ENCODE measurements at places on chromosomes 7 and 10.

- no peak for DNase-seq
These were observed 1.2 kb downstream of the UBE3C start for GRCh38 chr7:157139810-157140510.

DNA sequence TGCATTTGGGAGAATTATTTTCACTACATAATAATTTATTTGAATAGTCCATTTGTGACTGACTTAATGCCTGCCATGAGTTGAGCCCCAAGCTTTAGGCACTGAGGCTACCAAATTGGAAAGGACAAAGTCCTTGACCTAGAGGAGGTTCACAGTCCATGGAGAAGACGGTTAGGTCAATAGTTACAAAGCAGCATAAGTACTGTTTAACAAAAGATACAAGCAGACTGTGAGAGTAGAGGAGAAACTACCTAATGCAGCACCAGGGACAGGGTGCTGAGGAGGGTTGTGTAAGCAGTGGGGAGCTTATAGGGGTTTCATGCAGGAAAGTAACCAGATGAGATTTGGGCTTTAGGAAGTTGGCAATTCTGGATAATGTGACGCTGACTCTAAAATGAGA lies 139.2 kb downstream of the LCOR start:
- no peak for DNase-seq

- DNase-seq: no peak
These were observed 136.4 kb upstream of the FGFR2 start for GRCh38 chr10:121734589-121735045.

- no peak for DNase-seq
These were observed 132.7 kb upstream of the RHOBTB1 start for GRCh38 chr10:61076572-61077114.

- no peak for DNase-seq
These were observed 10.7 kb downstream of the APBB1IP start for GRCh38 chr10:26448706-26449435.

DNA sequence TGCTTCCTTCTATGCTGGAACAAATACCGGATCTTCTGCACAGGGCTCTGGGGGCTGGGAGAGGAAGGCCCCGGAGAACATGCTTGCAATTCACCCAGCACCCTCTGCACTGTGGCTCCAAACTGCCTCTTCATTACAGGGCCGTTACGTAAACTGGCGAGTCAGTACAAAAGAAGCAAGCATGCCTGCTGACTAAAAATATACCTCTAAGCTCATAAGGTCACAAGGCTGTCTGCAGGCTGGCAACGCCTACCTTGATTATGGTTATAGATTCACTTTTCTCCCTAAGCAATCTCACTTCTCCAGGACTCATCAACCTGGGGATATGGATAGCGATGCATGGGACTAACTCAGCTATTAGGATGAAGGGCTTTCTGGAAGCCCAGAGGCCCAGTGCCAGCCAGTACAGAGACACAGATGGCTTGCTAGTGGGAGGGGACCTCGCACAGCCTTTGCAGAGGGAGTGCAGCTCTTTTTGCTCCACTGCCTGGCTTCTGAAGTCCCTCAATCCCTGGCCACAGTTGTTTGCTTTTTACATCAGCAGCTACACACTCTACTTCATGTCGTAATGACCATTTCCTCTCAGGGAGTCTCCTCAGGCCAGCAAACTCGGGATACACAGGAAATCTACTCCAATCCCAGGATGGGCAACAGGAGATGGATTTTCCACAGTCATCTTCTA lies 96.1 kb downstream of the SH3PXD2A start:
- peak; percentile 65 for DNase-seq

GRCh38 chr7:44213206-44213876 lies 12.6 kb downstream of the YKT6 start:
- DNase-seq: peak; percentile 32

GRCh38 chr7:100598425-100598824 lies 3.7 kb upstream of the PCOLCE start:
- no peak for DNase-seq

DNA sequence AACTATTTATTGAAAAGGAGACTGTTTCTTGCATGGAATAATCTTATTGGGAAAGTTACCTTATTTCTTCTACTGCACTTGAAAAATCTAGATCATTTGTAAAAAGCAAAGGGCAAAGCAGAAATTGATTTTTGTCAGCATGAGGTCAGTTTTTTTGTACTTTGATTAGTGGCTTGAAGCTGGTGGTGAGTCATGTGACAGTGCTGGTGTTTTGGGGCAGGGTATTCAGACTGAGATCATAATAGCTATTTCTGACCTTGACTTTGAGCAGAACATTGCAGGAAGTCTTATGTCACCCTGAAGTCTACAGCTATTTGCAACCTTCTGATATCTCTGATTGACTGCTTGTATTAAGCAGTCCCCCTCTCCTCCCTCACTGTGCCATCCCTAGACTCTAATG lies 66.3 kb upstream of the SORCS3 start:
- no peak for DNase-seq

- DNase-seq: no peak
These were observed 113.2 kb upstream of the GPR26 start for GRCh38 chr10:123552760-123553554.

DNA sequence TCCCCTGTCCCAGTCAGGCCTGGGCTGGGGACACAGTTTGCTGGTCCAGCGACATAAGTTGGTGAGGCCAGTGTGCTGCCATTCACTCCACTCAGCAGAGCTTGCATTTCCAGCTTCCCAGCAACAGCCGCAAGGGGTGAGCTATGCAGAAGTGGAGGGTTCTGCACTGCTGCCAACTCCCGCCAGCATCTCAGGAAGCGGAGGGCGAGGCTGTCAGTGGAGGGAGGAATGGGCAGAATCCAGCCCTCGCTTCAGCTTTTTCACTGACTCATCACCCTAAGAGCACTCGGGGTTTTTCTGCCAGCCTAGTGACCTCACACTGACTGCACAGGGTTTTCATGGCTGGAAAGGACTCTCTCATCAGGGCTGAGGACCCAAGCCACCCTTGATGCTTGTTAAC lies 625.1 kb upstream of the MKI67 start:
- no peak for DNase-seq

DNA sequence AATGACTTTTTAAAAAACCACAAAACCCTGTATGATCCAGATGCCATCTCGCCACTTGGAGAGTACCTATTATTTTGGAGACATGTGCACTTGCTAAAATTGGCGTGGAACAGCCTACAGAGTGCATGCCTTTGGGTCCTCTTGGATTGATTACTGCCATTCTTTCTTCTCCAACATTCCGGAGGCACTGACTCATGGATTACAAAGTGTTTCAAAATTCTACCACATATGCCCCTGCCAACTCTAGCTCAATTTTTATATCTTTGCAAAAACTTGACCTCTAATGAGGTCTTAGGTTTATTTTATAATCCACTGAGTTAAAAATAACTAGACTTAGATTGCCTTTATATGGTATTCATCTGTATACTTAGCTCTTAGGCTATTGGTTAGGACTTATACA lies 55.8 kb upstream of the KIF5B start:
- no peak for DNase-seq

DNA sequence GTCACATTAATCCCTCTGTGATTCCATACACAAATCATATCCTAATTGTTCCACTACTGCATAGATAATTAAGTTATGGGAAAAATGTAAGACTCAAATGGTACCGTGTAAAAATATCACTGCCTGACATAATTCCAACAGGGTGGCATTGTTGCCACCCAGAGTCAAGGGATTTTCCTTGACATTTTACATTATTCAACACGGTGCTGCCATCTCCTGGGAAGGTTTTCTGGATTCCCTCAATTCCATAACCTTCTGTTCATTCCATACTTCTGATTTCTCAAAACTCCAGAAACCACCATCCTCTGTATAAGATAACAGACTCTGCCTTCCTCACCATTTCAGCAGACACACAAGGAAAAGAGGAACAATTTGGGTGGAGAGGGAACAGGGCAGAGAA lies 495.9 kb downstream of the XPNPEP1 start:
- no peak for DNase-seq

- no peak for DNase-seq
These were observed 31.4 kb downstream of the NAPEPLD start for GRCh38 chr7:103117465-103117864.

GRCh38 chr7:128831994-128832879 lies 2.0 kb downstream of the FLNC start:
- DNase-seq: peak; percentile 73

DNA sequence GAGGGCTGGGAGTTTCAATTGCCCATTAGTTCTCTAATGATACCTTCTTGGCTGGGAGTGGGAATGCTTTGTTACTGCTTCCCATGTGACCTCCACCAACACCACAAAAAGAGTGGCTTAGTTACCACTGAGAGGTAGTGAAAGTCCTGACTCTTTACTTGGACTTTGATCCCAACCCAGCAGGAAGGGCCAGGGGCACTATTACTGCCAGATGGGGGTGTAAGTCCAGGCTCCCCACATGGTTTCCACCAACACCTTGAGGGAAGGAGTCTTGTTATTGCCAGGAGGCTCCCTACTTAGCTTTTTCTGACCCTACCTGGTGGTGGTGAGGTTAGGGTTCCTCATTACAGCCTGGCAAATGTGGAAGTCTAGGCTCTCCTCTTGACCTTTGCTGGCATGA lies 11.4 kb downstream of the GGCT start:
- no peak for DNase-seq

- DNase-seq: no peak
These were observed 216.4 kb downstream of the CXCL12 start for GRCh38 chr10:44168478-44168877.

- DNase-seq: no peak
These were observed 106.0 kb upstream of the ZNF32 start for GRCh38 chr10:43754569-43755260.

DNA sequence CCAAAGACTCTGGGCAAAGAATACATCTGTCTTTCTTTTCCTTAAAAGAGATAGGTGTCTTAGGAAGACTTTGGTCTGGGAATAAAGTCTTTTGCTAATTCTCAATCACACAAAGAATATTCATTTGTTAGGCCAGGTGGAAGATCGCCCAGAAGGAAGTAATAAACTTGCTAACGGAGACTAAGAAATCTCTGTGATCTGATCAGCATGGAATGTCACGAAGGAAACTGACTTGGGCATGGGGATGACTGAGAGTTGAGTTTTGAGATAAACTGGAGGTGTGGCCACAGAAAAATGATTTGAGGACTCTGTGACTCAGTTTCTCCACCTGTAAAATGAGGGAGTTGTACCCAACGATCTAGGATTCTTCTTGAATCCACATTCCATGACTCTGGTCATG lies 161.1 kb upstream of the SVIL start:
- DNase-seq: no peak

DNA sequence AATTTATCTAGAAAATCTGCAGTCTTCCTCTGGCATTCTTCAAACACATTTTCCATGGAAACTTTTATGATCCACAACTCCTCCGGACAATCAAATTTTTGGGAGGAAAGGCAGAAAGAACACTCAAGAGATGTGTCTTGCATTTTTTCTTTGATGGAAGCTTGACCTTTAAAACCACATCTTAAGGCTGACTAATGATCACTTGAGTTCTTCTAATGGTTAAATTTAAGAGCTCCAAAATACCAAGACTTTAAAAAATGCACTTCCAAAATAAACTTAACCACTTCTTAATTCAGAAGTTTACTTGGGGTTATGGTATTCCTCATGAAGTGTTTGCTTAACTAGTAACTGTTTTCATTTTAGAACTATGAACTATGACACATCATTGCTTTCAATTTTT lies 43.3 kb downstream of the ETV1 start:
- DNase-seq: no peak

DNA sequence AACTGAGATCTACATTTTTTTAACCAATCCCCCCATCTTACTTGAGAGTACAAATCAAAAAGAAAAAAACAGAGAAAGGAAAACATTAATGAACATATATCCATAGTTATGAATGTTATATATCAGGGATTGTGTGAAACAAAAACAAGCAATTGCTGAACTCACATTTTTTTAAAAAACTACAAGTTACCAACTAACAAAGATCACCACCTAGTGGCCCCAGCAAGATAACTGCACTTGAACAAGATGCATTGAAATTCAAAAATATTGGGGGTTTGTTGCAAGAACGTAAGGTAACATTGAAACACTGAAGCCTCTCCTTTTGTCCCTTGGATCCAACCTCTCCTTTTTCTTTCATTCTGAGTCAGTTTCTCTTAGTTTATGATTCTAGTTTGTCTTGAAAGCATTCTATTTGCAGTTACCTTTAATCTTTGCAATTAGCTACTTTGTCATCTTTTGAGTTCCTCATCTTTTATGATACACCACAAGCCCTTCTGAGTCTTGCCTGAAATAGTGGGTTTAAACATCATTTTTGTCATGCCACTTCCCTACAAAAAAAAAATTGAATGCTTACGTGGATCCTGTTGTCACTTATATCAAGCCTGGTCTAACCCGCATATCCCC lies 87.3 kb upstream of the TES start:
- no peak for DNase-seq

- no peak for DNase-seq
These were observed 101.0 kb upstream of the KCNMA1 start for GRCh38 chr10:77738496-77739158.

DNA sequence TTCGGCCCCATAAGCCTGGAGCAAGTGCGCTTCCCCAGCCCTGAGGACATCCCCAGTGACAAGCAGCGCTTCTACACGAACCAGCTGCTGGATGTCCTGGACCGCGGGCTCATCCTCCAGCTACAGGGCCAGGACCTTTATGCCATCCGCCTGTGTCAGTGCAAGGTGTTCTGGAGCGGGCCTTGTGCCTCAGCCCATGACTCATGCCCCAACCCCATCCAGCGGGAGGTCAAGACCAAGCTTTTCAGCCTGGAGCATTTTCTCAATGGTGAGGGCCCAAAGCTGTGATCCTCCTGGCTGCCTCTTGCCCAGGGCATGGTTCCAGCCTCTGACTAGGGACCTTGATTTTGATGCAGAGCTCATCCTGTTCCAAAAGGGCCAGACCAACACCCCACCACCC lies 10.1 kb downstream of the IRF5 start:
- DNase-seq: no peak

GRCh38 chr7:139972029-139972428 lies 90.7 kb downstream of the PARP12 start:
- no peak for DNase-seq

- no peak for DNase-seq
These were observed 10.4 kb downstream of the STMP1 start for GRCh38 chr7:135672560-135673359.

GRCh38 chr7:726084-726853 lies at the start of gene DNAAF5:
Gene DNAAF5 (plus strand): TSS chr7:726699. CDS start chr7:726721, 22 bp downstream.
- DNase-seq: peak; percentile 93

GRCh38 chr7:1531263-1531978 lies 919 bp downstream of the MAFK start:
- DNase-seq: peak; percentile 63

DNA sequence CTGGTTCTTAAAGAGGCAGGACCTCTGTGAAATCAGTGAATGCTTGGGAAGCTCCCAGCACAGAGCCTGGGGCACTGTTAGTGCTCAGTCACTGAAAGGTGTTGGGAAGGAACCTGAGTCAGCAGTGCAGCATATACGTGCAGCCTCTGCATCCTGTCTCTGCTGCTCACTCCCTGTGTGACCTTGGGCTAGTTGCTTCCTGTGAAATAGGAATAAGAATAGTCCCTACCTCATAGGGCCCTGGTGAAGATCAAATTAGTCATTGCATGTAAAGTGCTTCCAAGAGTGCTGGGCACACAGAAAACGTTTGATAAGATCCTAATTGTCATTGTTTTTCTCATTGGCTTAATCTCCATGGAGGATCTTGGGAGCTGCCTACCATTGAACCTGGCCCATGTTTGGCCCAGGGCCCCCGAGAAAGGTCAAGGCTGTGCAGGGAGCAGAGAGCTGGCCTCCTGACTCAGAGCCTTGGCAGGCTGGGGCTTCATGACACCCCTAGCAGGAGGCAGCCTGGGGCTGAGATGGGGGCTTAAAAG lies 73.3 kb upstream of the COL13A1 start:
- DNase-seq: no peak
